ENCODE measurements at places on chromosomes 3 and 15.

GRCh38 chr3:145357453-145357852 is 803.5 kb downstream of the PLOD2 start:
- no peak for DNase-seq

DNA sequence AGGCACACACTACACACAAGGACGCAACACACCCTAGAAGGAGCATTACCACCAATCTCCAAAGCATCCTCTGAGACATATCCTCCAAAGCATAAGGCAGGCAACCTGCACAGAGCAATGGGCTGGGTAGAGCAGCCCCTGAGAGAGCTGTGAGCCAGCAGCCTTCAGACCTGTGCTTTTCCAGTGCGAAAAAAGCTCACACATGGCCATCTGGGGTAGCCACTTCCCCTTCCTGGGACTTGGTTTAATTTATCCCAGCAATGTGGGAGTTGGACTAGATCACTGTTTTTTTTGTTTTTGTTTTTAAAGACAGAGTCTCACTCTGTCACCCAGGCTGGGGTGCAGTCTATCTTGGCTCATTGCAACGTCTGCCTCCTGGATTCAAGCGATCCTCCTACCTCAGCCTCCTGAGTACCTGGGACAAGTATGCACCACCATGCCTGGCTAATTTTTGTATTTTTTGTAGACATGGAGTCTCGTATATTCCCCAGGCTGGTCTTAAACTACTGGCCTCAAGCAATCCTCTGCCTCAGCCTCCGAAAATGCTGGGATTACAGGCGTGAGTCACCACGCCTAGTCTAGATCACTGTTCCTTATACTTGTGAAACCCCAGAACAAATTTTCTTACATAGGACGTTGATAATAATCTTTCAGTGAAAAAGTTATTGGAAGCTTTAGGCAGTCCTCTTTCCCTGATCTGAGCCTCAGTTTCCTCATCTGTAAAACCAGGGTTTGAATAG is 18.9 kb downstream of the PTPN23 start:
- no peak for DNase-seq

- DNase-seq = no peak
Measured at GRCh38 chr3:96083610-96084009, 730.8 kb upstream of the EPHA6 start.

- no peak for DNase-seq
Measured at GRCh38 chr15:78291698-78292097, 7.7 kb downstream of the SKIC8 start.

DNA sequence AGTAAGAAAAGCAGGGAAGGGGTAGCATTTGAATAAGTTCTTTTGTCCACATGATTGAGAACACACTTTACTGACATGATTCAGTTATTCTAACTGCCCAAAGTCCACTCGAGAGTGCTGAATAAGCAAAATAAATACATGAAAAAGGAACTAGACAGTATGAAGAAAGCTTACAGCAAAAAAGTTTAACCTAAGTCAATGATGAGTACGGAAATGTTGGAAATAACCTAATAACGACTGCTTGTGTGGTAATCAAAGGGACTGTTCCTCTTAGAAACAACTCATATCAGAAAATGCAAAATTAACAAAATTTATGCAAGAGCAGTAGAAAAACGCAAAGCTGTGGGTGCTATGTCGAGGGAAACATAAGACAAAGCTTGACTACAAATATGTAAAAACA is 36.6 kb downstream of the DMXL2 start:
- no peak for DNase-seq

GRCh38 chr15:77599899-77600298 is 32.8 kb downstream of the LINGO1 start:
- DNase-seq = no peak

DNA sequence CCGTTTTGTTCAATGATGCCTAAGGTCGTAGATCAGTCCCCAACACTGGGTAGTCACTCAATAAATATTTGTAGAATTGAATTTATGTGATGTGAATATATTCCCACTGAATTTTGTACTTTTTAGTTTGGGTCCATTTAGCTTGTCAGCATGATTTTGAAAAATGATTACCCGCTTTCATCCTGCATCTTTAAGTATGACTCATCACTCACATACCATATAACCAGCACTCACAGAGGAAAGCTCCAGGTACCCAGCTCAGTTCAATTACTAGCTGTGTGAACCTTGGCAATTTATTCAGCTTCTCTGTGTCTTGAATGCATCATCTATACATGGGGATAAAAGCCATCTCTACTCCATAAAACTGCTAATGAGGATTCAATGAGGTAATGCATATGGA is 2.2 kb upstream of the MLF1 start:
- no peak for DNase-seq

DNA sequence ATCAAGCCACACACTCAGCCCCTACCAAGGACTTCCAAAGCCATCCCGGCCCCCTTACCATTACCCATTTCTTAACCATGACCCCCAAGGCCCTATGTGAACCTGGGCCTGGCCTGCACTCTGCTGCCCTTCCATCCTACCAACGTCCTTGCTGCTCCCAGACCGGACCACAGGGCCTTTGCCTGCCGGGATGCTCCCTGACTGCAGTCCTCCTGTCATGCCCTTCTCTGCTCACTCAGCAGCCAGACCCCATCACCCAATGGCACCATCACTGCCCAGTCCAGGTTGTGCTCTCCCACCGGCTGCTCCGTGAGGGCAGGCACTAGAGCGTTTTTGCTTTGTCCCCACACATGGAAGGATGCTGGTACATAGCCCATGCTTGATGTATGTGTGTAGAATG is 73.7 kb downstream of the OCA2 start:
- no peak for DNase-seq

GRCh38 chr3:39910826-39911464 is 101.5 kb downstream of the MYRIP start:
- no peak for DNase-seq

Data from hypothalamus (tissue), 51 donors.